ENCODE measurements at places on chromosomes 1 and 21.

DNA sequence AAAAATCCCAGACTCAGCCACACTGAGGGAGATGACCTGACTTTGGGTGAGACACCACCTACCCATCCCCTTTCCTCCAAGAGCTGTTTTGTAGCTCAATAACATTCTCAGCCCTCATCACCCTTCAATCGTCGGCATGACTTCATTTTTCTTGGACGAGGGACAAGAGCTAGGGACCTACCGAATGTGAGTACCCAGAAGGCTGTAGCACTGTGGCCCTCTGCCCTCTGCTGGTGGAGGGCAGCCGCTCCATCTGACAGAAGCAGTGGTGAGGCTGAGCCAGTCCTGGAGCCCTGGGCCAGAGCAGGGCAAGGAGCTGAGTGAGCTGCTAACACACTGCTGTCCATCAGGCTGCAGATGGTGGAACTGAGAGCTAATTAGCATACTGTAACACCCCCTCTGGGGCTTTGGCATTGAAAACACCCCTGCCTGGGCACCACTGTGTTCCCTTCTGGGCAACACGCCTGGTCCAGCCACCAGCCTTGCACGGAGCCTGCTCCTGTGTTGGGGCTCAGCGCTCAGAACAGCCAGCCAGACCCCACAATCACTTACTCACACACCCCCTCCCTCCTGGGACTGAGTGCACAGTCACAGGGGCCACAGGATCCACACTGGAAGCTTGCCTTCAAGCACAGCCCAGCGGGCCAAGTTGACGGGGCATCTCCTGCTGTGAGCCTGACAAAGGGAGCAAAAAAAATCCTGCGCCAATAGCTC lies 18.3 kb upstream of the ALPL start:
- DNase-seq: no peak

- DNase-seq: no peak
These were observed 74.0 kb upstream of the SAMSN1 start for GRCh38 chr21:14620152-14620551.

DNA sequence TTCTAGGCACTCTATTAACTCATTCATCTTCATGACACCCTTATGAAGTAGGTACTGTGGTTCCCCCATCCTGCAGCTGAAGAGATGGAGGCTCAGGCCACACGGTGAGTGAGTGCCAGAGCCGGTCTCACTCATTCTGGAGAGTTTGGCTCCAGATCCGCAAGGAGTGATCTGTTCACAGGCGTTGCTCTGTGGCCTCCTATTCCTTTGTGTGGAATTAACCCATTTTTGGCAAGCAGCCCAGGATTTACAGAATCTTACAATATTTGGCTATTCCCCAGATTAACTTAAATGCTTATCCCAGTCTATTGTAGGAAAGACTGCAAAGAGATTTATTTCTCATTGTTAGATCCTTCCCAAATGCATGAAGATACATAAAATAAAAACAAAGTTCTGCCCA lies 29.6 kb downstream of the KIAA0040 start:
- DNase-seq: no peak

- no peak for DNase-seq
These were observed 8.5 kb downstream of the ECHDC2 start for GRCh38 chr1:52913014-52913413.

DNA sequence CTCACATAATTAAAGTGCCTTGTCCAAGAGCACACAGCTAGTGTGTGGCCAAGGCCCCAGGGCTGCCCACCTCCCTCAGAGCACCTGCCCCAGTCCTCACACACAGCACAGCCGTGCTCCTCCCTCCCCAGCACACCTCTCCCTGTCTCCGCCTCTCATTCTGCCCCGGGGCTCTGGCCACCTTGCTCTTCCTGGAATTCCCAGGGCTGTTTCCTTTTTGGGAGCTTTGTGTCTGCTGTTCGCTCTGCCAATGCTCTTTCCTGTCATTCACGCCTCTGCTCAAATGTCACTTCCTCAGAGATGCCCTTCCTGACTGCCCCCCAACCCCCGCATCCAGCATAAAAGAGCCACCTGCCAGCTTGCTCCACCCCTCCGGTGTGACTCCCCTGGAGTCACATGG lies 13.3 kb downstream of the SLC6A17 start:
- no peak for DNase-seq

DNA sequence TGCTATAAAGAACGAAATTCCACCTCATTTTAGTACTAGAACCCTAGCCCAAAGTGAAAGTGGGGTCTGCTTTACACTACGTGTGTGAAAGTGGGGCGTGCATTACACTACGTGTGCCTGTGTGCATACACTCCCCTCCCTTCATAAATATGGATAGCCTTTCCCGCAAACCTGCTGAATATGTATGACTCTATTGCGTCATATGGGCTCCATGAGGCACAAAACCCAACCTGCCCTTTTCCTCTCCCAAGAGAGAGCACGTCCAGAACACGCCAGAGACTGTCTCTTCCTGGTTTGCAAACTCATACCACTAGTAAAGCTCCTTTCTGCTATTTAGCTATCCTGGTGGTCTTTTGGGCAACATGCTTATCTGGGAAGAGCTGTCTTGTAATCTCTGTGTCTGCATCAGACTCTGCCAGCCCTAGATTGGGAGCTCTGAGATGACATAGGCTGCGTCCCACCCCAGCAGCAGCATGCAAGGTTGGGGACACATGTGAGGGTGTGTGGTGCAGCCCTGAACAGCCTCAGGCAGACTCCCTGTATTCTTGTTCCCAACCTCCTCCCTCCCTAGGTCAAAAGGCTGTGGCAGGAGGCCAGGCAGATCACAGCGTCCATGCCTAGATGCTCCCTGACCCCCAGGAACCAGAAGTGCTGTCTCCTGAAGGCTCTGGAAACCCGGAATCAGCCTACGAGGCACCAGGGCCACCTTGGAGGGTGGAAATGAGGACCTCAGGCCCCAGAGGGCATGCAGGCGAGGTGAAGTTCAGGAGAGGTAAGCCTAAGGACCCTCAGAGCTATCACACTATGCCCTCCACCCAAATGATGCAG lies 12.3 kb upstream of the PADI1 start:
- DNase-seq: no peak

DNA sequence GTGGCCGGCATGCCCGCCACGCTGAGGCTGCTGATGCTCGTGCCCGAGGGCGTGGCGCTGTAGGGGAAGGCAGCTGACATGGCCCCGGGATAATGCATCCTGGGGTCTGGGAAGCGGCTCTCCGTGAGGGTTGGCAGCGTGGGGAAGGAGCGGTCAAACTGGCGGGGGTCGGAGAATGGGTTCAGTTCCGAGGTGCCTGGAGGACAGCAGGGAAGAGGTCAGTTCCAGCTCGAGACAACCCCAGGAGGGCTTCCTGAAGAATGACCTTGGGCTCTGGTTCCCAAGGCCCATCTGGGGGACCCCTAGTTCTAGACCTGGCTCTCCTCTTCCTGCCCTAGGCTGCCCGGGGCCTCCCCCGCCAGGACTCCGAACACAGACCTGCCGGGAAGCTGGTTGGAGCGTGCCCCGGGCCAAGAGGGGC lies 27.6 kb downstream of the RUNX3 start:
- DNase-seq: no peak

DNA sequence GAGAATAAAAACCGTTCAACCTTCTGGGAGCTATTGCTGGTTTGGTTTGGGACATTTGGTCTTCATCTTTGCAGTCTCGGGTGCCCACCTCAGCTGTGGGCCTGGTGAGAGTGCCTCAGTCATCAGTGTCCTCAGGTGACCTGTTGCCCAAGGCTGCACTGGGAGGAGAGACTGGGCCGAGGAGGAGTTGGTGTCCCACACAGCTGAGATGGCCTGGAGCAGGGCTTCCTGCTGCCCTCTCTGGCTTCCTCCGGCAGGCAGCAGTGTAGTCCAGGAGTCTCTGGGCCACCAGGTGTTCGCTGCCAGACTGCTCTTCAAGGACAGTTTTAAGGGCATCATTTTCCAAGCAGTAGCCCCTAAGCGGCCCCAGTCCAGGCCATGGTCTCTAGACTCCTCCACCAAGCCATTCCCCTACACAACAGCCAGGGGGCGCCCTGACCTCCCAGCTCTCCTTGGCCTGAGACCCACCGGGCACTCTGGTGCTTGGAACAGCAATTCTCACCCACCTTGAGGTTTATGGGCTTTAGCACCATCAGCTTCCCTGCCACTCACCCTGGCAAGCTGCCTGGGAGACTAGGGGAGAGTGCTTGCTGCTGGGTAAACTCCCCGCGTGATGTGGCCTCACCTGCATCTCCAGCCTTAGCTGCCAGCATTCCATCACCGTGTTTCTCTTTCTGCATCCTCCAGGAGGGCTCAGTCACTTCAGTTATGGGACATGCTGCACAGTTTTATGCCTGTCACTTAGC lies 9.1 kb upstream of the SYTL1 start:
- peak; percentile 59 for DNase-seq

GRCh38 chr1:83697961-83698360 lies 301.0 kb downstream of the TTLL7 start:
- no peak for DNase-seq

DNA sequence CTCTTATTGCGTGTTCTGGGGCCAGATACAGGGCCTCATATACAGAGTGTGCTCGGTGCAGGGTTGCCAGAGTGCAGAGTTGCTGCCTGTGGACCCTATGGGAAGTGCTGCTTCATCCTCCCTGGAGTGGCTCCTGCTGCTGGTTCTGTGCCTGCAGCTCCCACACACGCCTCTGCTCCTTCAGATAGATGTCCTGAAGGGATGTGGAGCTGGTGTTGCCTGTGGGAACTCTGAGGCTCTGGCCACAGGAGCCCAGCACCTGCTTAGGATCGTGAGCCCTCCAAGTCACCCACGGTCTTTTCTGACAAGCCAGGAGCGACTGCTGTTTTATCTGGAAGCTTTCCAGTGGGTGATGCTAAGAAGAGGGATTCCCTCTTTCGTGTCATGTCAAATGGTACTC lies 120.5 kb downstream of the CAMTA1 start:
- no peak for DNase-seq

- no peak for DNase-seq
These were observed 29.5 kb upstream of the LAMC1 start for GRCh38 chr1:182993746-182994145.

DNA sequence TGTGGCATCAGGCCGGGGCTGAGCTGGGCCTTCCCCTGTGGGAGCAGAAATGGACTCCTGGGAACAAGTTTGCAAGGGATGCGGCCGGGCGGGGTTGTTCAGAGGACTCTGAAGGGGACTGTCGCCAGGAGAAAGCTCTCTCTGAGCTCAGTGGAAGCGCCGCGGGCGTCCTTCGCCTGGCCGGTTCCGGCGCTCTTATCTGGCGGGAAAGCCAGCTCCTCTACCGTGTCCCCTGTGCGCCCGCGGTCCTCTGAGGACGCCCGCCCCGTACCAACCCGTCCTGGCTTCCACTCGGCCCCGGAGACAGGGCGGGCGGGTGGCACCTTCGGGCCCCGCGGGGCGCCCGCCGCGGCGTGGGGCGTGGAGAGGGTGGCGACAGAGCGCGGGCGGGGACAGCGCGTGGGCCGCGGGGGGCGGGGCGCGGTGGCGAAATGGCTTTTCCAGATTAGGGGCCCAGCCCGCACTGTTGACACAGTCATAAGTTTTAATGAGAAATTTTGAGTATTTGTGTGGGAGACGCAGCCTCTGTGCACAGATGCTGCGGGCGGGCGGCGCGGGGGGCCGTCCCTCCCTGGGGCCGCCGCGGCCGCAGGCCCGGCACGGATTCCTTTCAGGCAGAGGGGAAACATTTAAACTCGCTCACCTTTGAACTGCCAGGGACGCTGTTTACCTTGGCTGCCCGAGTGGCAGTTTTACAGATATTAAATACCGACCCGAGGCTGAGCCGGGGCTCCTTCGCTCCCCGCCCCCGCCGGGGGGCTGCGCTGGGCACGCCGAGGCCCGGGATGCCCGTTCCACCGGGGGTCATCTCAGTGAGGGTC lies 70.2 kb downstream of the FOXD2 start:
- no peak for DNase-seq

GRCh38 chr1:226656201-226656600 lies 82.9 kb downstream of the ITPKB start:
- DNase-seq: no peak

GRCh38 chr1:227766015-227766634 lies 30.9 kb downstream of the SNAP47 start:
- DNase-seq: peak; percentile 91

GRCh38 chr1:192527950-192528349 lies 47.6 kb upstream of the RGS1 start:
- DNase-seq: no peak

DNA sequence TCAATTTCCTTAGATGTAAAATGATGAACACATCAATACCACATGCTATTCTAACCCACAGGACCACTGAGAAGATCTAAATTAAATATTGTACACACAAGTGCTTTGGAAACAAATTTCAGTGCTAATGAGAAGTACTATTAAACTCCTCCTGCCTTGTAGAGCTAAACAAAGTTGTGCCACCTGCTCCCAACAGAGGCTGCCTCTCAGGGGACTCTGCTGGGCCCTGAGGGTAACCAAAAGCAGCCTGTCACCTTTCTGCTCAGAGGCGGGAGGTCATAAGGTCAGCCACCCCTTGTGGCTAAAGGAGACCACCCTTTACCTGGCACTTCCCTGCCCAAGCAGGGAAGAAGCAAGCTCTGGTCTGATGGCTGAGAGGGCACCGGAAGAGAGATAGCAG lies 6.3 kb downstream of the SLC9A1 start:
- no peak for DNase-seq

DNA sequence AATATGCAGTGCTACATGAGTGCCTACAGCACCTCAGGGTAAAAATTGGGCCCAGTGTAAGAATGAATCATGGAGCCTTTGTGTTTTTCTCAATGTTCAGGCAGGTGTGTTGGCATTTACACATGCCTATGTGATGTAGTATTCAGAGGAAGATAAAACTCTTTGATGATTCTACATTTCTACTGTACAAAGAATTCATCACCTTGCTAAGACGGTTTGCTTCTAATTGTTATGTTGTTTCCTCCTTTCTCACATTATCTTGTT lies 867.3 kb downstream of the TTLL7 start:
- DNase-seq: no peak

DNA sequence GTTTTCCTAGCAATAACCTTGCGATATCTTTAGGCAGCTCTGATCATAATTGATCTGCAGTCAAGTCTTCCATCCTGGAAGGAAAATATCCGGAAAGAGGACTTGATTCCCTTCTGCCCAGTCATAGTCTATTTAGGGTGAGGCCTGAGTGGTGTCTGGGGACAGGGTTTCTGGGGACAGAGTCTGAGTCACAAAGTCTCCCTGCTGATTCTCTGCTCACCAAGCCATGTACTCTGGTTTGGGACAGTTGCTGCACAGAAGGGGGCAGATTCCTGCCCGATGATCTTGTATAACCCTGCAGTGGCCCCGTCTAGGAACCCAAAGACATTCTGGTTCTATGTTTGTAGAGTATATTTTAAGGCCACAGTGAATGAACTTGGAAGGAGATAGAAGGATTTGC lies 178.8 kb downstream of the KCNJ6 start:
- DNase-seq: no peak

DNA sequence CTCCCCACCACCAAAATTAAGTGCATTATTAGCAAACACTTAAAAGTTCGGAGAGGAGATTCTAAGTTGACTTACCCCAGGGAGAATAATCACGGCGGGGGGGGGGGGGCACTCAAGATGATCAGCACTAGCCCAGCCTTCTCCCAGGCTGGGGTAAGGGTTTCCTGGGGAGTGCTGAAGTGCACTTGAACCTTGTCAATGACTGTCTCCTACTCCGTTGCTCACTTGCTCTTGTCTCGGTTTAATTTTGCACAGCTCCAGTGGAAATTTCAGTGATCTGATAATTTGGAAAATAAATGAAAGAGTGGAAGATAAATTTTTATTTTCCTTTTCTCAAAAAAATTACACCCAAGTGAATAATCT lies 59.2 kb downstream of the PBX1 start:
- DNase-seq: no peak

- DNase-seq: no peak
These were observed 481.6 kb downstream of the PLPP3 start for GRCh38 chr1:56097713-56098112.

All from activated gamma-delta T cell treated with Interleukin-2 at 50 U/mL for 16 hours (primary cell).